ENCODE measurements at places on chromosomes 11 and 22. TPM values are rescaled to one million over a fixed set of nuclear protein-coding genes. Genes with fewer than 3 reads are reported as not detected.

CABP7 gene
- total RNA-seq: not detected

GNAZ gene
- total RNA-seq: 0.05 TPM

IRF7 gene
- 12.0 TPM for total RNA-seq

OR52E8 gene
- not detected for total RNA-seq

VWCE gene
- 0.21 TPM for total RNA-seq
